ENCODE measurements at places on chromosomes 2 and 18.

GRCh38 chr2:166188084-166188483 lies 60.3 kb upstream of the SCN1A start:
- DNase-seq, result no peak

- peak; percentile 7 for DNase-seq
These were observed 693 bp upstream of the LRP2 start for GRCh38 chr2:169362894-169363559.

DNA sequence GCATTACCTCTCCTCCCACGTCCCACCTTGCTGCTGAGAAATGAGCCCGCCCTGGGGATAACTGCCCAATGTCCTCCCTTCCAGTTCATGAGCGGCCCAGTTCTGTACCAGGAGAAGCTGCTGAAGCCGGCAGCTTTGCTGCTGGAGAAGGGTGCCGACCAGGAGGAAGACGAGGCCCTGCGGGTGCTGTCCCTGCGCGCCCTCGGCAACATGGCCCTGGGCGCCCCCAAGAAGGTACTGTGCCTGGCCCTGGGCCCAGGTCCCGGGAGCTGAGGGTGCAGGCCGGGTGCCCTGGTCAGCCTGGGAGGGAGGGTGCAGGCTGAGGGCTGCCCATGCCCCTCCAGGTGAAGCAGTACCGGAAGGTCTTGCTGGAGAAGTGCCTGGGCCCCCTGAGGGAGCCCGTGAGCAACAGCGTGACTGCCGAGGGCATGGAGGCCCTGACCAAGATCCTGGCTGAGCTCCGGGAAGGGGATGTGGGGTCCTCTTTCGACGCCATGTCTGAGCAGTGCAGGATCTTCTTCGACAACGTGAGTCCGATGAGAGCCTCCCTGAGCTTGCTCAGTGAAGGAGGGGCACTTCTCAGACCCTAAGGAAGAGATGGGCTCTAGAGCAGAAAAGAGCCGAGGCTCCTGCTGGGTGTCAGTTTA lies 25.7 kb downstream of the HJURP start:
- peak; percentile 47 for DNase-seq

DNA sequence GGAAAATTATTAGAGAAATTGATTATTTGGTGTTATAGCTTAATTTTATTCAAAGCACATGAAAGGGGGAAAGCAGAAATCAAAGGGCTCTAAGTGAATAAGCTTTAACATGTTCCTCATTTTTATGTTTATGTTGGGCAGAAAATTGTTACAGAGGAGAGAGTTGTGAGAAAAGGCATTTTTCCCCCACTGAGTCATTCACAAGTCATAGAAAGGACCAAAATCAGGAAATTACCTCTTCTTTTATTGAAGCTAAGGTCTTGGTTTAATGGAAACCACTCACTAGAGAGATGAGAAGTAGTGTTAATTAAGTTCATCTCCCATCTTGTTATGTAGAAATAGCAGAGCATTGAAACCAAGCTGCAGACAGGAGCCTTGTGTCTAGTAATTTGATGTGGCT lies 175.3 kb upstream of the THUMPD2 start:
- DNase-seq, result no peak

- DNase-seq, result peak; percentile 78
These were observed 53.6 kb downstream of the PKDCC start for GRCh38 chr2:42101206-42102023.

DNA sequence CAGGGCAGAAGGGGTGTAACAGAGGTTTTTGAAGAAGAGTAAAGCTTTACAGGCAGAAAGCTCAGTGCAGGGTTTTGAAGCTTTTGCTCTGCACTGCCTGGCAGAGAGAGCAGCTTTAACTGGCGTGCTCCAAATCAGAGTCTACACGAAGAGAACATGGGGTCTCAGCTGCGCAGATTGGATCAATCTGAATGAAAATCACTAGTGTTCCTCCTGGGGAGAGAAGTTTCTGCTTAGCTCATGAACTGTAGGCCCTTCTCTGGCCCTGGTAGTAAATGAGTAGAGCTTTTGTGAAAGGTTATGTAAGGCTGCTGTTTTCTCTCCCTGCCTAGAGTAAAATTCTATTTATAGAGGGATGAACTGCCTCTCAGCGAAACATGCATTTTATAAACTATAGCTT lies 13.6 kb downstream of the DCC start:
- DNase-seq, result no peak

GRCh38 chr2:230329946-230330605 lies 3.1 kb downstream of the SP140L start:
- DNase-seq, result peak; percentile 1

GRCh38 chr2:48545244-48545643 lies 15.3 kb downstream of the STON1 start:
- no peak for DNase-seq

DNA sequence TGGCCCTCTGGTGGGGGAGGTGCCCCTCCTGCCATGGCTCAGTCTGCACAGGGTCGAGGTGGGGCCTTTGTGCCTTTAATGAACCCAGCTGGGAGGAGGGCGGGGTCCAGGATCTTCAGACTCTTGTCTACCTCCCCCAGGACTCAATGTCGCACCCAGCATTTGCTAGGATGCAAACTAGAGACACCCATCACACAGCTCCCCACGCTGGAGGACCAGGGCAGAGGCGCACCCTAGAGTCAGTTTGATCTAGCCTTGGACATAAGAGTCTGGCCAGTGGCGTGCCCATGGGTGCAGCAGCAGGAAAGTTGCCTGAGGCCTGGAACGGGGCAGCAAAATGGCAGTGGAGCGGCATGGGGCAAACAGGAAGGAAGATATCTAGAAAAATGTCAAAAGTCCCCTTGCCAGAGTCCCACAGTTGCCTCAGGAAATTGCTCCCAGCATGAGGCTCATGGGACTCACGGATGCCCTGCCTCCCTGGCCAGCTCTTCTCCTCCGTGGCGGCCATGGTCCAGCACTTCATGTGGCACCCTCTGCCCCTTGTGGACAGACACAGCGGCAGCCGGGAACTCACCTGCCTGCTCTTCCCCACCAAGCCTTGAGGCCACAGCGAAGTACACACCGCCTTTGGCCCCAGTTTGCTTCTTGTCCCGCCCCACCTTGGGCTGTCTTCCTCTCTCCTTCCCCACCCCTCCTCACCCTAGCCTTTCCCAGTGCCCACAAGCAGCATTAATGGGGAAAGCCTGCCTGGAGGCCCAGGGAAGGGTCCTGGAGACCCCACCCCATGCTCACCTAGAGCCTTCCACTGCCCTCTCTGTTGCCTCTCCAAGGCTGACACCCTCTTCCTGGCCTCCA lies 17.7 kb downstream of the SH2D6 start:
- DNase-seq, result no peak

GRCh38 chr2:237669283-237669627 lies 41.9 kb downstream of the LRRFIP1 start:
- DNase-seq, result no peak

- no peak for DNase-seq
These were observed 57.7 kb downstream of the LCLAT1 start for GRCh38 chr2:30504731-30505130.

DNA sequence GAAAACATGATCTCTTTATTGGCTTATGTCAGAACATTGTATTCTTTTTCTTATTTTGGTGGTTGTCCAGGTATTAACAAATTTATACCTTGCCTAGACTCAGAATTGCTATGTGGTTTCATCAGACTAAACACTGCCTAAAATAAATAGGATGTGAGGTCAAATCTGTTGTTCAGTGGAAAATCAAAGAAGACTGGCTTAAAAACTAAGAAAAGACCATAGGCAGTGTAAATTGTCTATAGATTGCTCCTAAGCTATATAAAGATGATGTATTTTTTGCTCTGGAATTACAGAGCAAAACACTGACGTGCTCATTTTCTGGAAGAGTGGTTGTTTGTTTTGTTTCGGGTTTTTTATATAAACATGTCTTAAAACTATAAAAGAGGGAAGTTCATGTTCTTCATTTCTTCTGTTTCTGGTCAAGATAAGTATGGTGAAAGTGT lies 266.0 kb downstream of the ALPK2 start:
- no peak for DNase-seq

DNA sequence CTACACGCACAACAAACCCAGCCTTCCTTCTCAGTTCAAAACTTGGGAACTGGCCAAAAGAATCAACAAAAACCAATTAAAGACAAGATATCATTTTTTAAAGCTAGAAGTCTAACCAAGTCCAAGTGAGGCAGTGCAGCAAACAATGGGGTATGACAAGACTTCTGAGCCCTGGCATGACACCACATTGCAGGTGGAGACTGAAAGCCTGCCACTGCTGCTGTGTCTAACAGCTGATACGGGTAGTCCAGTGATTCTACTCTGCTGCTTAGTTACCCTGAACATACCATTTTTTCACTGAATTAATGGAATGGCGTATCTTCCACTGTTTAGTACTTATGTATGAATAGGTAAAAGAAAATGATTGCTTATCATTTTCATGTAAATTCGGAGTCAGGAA lies 47.4 kb upstream of the KIDINS220 start:
- no peak for DNase-seq

GRCh38 chr2:120857422-120857821 lies 121.8 kb downstream of the GLI2 start:
- no peak for DNase-seq

GRCh38 chr2:218859556-218859987 lies at the start of gene WNT6:
Gene WNT6 (plus strand): TSS chr2:218859805. CDS start chr2:218860038, 233 bp downstream.
- DNase-seq, result peak; percentile 46

DNA sequence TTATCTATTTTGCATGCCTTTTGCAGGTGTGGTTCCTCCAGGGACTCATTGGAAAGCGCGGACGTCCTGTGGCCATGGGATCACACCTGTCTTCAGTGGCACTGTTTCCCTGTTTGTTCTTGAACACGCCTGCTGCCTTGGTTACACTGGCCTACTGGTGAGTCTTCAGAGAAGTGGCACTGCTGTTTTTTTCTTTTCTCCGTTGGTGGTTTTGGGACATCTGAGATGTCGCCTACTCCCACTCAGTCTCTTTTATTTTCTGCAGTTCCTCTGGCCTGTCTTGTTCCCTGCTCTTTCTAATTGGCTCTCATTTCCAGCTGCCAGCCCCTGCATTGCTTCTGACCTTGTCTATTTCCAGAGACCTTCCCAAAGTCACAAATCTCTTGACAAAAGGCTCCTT lies 35.7 kb upstream of the POU3F3 start:
- DNase-seq, result no peak

- DNase-seq, result no peak
These were observed 296.6 kb upstream of the CRIM1 start for GRCh38 chr2:36058953-36059352.

GRCh38 chr2:54464341-54464740 lies 8.2 kb downstream of the SPTBN1 start:
- DNase-seq, result no peak

GRCh38 chr2:66134138-66134701 lies 300.7 kb upstream of the MEIS1 start:
- no peak for DNase-seq

DNA sequence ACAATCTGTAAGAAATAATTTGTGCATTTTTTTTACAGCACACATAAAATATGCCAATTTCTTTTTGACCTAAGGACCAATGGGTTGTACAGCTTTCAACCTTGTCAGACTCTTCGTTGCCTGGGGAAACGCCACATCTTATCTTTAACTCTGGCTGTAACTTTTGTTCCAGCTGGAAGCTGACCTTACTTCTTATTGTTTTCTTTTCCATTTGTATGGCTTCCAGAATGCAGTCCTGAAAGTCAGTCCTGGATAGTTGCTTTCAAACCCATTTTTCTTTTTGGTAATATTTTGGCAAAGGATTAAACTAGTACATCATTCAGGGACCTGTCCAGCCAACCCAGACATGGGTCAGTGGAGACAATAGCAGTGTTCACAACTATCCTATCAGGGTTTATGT lies 686.5 kb upstream of the CDH2 start:
- DNase-seq, result no peak

All from activated naive CD4-positive, alpha-beta T cell treated with anti-CD3 and anti-CD28 coated beads, Interleukin-2, amount 50 U/mL, for 72 hours (primary cell).